Stimulated activated CD4-positive, alpha-beta T cell treated with anti-CD3 and anti-CD28 coated beads, Interleukin-4, amount 100 ng/mL, for 4 hours (primary cell): ENCODE measurements at places on chromosomes 7 and 10.

DNA sequence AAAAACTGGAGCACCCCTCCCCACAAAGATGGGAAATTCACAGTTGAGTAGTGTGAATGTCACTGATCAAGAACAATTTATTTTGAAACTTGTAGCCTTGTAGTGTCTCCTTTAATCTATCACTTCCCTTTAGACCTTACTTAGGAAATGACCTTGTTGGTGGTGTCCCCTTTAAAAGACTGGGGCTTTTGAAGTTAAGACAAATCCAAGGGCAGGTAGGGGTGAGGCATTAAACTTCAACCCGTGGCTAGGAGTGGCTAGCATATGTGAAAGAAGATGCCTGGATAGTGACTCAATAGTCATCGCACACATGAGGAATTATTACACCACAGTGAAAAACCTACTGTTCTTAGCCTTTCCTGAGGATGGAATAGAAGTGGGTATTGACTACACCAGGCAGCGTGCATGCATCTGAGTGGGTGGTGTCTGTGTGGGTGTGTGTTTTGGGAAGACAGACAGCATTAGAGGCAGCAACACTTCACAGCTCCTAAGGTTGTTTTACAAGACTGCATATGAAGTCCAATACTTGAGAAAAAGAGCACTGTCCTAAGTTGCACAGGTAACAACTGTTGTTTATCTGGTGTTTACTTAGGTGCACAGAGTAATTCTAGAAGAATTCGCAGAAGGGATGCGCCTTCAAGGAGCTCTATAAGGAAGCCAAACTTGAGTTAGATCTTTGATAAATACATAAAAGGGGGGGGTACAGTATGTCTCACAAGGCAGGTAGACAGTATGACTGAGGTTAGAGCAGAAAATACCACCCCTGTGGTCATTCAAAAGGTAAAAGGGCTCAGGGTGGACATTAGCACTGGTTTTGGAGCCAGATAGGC lies 32.9 kb downstream of the ABLIM1 start:
- no peak for DNase-seq

DNA sequence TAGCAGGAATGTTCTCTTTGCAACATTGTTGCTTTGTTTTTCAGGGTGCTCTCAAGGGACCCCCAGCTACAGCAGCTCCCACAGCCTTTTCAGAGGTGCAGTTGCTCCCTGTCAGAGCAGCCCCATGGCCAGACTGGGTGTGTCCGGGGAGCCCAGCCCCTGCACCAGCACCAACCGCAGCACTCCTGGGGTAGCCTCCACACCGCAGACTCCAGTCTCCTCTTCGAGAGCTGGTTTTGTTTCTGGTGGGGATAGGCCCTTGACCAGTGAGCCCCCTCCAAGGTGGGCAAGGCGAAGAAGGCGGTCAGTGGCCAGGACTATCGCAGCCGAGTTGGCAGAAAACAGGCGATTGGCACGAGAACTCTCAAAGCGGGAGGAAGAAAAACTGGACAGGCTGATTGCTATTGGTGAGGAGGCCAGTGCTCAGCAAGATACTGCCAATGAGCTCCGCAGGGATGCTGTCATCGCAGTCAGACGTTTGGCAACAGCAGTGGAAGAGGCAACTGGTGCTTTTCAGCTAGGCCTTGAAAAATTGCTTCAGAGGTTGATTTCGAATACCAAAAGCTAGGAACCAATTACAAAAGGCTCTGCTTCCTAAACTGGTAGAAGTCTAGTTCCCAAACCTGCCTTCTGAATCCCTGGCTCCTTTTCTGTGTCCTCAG lies 5.4 kb downstream of the HSPA14 start:
- DNase-seq: no peak

DNA sequence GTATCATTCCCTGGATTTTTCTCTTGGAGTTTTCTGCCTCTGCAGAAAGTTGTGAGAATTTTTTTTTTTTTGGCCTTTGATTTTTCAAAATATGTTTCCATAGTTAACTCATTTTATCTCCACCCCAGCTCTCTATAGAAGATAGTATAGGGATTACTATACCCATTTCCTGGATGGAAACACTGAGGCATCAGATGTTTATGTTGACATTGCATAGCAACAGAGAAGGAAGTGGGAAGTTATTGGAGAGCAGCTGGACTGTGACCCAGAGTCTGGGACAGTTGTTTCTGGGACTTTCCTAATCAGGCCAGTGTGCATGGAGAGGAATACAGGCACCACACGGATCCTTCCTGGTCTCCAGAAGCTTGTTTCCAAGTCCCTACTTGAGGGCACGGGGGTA lies 158.0 kb downstream of the CDH23 start:
- DNase-seq: no peak

DNA sequence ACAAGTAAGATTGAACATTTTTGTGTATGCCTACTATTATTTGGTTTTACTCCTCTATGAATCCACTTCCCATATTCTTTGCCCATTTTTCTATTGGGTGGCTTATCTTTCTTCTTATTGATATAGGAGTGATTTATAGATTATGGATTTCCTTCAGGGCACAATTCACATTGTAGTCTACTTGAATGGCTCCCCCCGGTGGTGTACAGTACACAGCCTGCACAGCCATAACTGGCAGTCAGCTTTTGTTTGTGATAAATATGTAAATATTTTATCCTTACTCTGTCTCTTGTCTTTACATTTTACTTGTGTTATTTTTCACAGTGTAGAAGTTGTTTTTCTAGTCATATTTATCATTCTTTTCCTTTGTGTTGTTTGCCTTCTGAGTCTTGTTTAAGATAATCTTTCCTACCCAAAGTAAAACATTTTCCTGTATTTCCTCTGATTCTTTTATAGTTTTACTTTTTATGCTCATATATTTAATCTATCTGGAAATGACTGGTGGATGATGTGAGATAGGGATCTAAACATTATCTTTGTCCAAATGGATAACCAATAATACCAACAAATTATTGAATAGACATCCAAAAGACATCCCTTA lies 23.9 kb upstream of the CALD1 start:
- DNase-seq: no peak

DNA sequence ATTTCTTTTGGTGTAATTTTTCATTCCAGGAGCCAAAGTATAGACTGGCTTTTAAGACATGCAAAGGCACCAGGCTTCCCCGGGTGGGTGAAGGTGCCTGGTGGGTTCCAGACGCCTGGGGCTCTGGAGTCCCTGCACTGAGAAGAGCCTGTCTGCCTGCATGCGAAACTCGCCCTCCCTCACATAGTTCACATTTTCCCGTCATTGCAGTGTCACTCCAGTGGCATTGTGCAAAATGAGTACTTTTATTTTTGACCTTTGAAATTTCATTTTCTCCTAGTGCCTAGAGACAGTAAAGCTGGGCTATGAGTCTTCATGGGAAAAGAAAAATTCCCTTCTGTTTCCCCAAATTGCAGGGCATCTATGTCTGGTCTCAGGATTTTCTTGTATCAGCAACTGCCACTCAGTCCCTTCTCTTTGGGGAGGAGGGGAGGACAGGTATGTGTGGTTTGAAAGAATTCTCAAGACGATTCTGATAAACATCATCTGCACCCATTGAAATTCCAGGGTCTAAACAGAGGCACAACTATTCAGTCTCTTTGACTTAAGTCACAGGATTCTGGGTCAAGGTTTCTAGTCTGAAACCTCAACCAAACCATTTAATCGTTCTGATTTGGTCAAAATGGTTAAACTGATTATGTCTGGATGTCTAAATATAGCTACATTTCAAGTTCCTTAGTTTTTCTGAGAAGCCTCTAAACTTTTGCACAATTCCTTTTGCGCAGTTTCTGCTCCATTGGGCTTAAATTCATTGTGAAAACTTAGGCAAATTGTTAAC lies 107.8 kb downstream of the CYP26A1 start:
- no peak for DNase-seq

DNA sequence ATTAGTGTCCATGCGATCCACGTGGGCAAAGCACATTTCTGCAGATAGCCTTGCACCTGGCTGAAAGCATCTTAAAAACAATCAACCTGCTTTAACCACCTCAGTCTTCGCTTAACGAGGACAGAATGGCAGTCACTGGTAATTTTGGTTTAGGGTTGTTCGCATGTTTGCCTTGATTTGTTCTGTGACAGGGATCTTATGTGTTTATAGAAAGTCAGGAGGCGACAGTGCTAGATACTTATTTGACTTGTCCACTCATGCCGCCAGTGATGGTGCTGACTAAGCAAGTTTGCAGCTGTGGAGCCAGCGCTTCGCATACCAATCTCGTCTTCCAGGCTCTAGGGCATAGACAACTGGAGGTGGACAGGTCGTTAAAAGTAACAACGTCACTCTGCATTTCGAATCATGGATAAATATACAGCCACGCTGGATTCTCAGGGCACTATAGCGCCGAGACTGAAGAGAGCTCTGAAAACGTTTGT lies 1.2 kb upstream of the TMEM243 start:
- no peak for DNase-seq

DNA sequence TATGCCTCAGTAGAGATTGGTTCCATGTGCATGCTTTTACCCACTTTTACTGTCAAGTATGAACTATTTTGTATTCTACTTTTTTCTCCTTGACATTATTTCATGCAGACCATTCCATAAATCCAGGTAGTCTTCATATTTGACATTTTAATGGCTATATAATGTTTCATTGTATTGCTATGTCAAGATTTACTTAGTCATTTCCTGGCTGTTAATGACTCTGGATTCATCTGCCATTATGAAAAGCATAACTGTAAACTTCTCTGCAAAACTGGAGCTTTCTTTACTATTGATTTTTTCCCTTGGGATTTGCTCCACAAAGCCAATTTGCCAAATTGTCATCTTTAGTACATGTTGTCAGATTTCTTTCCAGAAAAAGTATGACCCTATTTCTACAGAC lies 6.8 kb upstream of the MSRB2 start:
- DNase-seq: no peak

DNA sequence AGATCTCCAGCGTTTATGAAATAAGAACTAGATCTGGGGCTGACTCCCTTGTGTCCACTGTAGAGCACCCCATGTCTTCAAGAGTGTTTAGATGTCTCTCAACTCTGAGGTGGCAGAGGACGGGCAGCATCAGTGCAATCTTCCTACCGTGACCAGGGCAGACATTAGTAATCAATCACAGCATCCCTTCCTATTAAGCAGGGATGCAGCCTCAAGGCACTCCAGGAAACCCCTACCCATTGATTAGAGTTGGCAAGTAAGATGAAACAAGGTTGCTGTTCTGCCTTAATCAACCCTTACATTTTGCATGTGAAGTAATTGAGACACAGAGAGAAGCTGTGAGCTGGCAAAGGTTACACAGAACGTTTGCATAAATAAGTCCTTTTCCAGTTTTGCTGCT lies 283.7 kb upstream of the ZMIZ1 start:
- no peak for DNase-seq

GRCh38 chr7:42495256-42495655 lies 258.2 kb upstream of the GLI3 start:
- DNase-seq: no peak

DNA sequence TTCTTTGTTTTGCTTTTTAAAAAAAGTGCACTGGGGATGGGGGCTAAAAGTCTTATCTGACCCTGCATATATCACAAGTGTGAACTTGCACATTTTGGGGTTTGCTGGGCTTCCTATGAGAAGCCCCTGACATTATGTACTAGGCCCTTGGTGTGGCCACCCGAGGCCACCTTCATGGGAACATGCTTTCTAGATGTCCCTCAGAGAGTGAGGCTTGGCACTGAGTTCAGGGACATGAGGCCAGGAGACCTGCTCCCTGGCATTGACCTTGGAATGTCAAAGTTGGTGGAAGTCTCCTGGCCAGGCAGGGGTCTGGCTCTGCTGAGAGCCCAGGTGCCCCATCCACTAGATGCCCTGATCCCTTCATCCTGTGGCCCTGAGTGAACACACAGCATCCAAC lies 536.2 kb downstream of the TCERG1L start:
- DNase-seq: no peak

- DNase-seq: no peak
Measured at GRCh38 chr7:136324073-136324704, 347.0 kb upstream of the MTPN start.

- DNase-seq: no peak
Measured at GRCh38 chr10:57247271-57247670, 886.2 kb upstream of the ZWINT start.

- DNase-seq: no peak
Measured at GRCh38 chr10:3057946-3058345, 9.4 kb upstream of the PFKP start.

- DNase-seq: no peak
Measured at GRCh38 chr10:86972613-86973380, 4.5 kb downstream of the ADIRF start.

GRCh38 chr10:124602121-124602561 lies 140.5 kb downstream of the LHPP start:
- no peak for DNase-seq

DNA sequence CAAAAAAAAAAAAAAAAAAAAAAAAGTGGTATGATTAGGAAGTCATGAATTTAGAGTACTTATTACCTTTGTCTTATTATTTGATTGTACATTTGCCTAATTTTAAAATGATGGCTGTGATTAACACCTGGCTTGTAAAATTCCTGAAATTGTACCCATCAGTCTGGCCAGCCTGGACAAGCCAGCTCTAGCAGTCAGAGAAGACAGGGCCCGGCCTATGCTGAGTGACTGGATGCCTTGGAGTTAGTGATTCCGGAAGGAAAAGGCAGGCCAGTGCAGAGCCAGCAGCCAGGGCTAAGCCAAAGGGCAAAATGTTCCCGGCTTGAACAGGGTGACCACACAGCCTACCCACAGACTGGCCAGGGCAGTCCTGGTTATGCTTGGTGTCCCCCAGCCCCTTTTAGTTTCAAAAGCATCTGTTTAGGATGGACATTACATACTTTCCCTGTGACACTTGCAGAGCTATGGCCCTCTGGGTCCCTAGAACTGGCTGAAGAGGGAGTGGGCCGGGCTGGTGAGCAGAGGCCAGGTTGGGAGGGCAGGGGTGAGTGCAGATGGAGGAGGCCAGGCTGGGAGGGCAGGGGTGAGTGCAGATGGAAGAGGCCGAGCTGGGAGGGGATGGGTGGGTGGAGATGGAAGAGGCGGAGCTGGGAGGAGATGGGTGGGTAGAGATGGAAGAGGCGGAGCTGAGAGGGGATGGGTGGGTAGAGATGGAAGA lies 61.7 kb downstream of the PROSER2 start:
- DNase-seq: no peak

DNA sequence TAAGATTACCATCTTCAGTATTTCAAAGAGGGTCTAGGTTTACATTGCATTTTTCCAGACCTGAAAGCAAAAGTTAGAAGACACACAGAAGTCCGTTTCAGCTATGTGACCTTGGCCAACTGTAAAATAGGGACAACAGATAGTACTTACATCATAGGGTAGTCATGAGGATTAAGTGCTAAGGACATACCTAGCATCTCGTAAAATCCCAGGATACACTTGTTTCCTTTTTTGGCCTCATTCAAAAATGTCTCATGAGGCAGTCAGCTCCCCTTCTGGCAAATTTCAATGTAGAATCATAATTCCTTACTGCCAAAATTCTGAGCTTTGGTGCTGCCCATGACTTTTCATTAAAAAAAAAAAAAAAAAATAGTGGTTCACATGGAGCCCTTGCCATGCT lies 6.4 kb upstream of the DUSP5 start:
- no peak for DNase-seq
